ENCODE measurements at places on chromosomes 3 and 15.

DNA sequence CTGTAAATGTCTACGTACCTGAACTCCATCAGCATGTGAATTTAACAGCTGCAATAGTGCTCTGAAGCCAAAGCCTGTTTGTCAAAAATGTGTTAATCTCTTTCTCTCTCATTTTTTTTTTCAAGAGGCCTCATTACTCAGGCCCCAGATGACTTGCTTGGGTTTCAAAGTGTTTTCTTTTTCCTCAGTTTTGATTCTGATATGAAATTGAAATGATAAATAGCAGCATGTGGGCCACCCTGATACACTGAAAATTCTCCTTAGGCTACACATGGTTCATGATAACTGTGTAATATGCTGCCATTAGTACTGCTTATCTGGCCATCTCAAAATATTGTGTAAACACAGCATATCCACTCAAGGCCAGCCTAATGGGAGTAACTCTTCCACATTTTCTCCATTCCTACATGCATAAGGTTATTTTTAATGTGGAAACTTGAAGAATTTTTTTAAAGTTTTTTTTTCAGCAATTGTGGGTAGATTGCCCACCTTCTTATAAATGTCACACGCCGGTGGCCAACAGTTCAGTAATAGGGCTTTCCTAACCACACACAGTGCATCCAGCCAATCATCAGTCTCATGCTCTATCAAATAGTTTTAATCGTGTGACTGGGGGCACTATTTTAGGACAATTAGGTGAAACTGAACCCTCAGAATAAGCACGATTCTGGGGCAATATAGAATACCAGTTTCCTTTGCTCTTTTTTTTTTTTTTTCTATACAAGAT, 13.1 kb upstream of the DENND4A start:
- DNase-seq, result no peak

DNA sequence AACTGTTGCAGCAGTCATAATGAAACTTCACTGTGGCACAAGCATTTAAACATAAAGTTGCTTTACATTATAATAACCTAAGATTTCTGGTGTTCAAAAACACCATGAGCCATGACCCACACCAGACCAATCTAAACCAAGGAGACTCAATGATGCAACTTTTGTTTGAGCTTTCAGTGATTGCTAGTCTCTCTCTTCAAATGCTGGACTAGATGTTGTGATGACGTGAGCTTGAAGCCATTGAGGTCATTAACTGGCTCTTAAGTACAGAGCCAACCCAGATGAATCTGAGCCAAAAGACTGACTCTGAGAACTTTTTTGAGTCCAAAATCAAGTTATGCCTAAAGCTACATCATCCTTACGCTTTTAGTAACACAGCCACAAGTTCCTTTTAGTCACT, 36.5 kb downstream of the ATR start:
- no peak for DNase-seq

DNA sequence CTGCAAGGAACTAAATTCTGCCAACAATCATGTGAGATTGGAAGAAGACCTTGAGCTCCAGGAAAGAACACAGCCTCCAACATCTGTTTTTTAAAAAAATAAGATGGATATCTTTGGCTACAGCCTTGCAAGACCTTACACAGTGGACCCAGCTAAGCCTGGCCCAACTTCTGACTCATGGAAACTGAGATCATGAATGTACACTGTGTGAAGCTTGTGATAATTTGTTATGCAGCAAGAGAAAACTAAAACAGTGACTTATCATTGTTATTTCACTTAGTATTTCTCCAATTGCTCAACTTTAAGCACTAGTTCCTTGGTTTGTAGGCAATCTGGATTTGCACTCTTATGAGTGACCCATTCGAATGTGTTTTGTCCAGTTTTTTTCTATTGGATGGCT, 29.3 kb downstream of the SHQ1 start:
- no peak for DNase-seq

GRCh38 chr15:43516801-43517353, 531 bp upstream of the MAP1A start:
- DNase-seq, result no peak

- no peak for DNase-seq
These were observed 866 bp upstream of the CD276 start for GRCh38 chr15:73683257-73683776.

- DNase-seq, result no peak
These were observed 2.5 kb upstream of the PCSK6 start for GRCh38 chr15:101491734-101492640.

DNA sequence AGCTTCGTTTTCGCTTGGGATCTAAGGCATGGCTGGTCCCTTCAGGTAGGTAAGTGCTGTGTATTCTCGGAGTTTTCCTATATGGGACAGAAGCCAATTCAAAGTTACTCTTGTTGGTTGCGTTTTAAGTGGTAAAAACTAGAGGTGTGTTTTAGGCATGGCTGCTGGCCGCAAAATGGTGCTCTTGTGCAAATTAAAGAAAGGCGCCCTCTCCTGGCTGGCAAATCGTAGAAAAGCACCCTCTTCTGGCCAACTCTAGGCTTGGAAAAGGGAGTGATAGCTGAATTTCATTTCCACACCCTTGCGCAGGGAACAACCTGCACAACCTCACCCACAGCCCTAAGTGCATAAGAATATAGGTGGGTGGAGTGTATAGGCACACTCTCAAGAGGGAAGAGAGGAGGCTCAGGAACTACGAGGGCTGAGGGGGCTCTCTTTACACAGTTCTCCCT, 23.5 kb downstream of the DRD3 start:
- DNase-seq, result no peak

DNA sequence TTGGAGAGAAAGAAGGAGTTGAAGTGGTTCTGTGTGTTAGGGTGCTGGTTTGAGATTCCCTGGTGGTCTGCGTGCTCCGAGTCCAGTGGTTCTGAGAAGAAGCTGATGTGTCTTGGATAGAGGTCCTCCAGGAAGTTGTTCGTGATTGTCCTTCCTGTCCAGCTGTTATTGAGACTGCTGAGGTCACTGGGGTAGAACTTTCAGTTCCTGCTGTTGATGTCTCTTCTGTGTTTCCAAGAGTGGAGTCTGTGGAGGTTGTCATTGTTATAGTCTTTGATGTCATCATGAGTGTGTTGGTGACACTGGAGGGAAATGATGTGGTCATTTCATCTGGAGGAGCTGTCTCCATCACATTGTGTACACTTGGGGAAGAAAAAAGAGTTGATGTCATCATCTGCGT, 20.8 kb downstream of the MUC4 start:
- DNase-seq, result no peak

Measured in activated gamma-delta T cell (primary cell).